Muscle of back (tissue), 13 donors: ENCODE measurements at places on chromosomes 2 and 18.

DNA sequence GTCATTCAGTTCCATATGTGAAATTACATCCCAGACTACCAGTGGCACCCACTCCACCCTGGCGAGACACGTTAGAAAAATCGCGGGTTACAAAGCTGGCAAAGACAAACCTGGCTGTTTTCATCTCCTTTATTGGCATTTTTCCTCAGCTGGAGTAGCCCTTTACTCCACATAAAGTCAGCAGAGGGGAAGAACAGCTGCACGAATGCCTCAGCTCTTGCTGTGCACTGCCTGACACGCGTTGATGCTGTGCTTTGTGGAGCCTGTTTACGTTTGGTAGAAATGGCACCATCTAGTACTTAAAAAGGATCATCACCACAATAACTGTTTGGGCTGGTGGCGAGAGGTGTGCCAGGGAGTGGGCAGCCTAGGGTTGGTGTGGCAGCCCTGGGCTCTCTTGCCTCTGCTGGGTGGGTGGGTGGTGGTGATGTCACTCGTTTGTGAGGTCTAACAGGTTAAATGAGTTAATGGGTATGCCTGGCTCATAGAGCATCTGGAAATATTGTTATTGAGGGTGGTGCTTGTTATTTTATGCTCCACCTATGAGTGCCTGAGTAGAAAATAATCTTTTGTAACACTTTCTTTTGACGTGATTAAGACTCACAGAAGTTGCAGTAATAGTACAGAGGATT, 16.4 kb downstream of the FARP2 start:
- no peak for DNase-seq

DNA sequence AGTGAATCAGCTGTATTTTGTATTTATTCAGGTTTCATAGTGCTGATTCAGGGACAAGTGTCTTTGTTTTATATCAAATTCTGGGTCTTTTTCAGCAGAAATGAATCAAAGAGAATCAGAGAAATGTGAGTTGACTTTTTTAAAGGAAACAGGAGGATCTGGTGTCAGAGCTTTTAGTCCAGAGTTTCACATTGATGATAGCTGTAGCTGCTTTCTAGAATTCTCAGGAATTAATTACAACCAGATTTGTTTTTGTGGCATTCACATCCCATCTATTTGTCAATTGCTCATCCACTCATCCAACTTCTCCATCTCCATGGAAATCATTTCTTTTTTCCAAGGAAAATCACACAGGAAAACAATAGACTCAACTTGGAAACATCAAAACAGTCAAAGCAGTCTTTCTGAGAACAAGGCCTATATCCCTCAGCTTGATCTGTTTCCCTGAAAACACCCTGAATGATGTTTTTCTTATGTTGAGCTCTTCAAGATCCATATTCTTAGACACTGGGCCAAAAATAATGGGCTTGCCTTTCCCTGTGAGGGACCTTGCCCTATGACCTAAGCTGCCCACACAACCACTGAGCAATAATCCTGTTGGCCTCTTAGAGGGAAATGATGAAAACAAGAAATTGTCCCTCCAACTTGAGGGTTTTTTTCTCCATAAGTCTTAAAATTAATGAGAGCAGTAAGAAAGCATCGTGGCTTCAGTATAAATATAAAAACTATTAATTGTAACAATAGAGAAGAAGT, 249.5 kb upstream of the FN1 start:
- no peak for DNase-seq

DNA sequence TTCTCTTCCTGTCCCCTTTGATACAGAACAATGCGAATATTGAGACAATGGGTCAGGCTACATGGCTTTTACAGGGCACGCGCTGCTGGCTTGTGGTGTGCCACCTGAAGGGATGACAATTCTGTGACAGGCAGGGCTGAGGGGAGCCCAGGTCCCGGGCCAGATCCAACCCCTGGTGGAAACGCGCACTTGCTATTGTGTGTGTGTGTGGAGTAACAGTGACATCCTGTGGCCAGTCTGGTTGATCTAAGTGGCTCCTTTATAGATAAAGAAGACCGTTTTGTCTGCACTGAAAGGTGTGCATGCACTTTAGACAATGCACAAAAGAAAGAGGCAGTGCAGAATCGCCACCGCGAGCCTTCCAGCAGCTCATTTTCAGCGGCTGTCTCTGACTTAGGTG, 273.6 kb downstream of the HRH4 start:
- no peak for DNase-seq

DNA sequence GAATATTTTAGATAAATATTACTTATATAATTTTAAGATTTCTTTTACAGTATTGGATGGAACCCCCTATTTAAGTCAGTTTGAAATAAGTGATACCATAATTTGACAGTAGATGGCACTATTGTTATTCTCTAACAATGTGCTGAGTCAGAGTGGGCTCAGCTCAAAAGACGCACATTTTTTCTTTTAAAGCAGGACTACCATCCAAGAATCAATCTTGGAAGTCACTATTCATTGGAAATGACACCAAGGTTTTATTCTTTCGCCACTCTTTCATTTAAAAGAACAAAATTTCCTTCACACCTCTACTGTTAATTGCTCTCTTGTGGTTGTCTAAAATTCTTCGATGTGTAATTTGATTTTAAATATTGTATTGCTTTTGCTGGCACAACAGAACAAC, 32.6 kb upstream of the SPAG16 start:
- DNase-seq: peak; percentile 79

- DNase-seq: peak; percentile 33
Observed at GRCh38 chr18:62878305-62878704, 163.0 kb downstream of the PHLPP1 start.

DNA sequence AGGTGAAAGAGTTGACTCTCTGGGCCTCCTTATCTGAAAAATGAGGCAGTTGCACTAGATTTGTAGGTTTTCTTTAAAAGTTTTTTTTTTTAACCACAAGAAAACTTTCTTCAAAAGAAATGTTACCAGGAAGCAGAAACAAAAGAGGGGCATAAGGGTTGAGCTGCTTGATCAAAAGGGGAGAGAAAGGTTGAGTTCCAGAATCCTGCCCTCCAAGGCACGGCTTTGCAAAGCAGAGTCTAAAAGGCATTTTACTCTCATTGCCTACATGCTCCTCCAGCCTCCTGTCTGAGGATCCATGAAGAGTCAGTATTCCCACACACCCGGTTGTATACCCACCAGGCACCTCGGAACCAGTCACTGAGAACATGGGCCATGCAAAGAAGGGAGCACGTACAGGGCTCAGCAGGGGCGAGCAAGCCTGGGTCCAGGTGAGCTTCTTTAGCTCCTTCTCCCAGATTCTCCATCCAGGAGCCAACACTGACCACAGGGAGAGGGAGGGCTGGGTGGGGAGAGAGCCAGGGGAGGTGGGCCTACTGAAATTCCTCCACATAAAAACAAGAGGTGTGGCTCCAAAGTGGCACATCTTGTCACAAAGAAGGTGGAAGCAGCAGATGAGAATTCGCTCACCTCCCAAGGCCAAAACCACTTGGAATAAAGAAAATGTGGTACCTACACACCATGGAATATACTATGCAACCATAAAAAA, 116.0 kb upstream of the EPC2 start:
- DNase-seq: no peak

DNA sequence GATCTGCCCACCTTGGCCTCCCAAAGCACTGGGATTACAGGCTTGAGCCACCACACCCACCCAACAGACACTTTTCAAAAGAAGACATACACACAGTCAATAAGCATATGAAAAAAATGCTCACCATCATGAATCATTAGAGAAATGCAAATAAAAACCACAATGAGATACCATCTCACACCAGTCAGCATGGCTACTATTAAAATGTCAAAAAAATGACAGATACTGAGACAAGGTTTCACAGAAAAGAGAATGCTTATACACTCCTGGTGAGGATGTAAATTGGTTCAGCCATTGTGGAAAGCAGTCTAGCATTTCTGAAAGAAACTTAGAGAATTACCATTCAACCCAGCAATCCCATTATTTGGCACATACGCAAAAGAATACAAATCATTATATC, 1947.2 kb downstream of the SUCLG1 start:
- no peak for DNase-seq

DNA sequence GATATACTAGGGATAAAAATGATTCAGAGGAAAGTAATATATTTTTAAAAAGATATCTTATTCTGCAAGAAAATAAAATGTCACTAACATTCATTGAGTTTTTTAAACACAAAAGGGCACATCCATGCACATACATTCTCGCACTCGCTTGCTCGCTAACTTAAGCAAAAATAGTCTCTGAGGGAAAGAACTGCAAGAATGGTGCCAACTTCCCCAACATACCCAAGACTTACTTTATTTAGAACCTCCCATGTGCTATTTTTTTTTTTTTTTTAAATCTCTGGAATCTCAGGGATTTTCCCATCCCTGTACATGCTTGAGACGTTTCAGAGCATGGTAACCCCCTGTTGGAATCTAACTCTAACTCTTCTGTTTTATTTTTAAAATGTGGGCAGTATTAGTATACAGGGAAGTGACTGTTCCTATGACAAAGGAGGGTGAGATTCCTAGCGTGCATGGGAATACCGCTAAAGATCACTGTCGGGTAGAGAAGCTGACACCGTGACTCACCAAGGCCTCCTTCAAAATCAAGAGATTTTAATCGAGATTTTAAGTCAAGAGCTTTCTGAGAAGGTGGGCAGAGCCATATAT, 187.9 kb upstream of the ZEB2 start:
- DNase-seq: no peak

DNA sequence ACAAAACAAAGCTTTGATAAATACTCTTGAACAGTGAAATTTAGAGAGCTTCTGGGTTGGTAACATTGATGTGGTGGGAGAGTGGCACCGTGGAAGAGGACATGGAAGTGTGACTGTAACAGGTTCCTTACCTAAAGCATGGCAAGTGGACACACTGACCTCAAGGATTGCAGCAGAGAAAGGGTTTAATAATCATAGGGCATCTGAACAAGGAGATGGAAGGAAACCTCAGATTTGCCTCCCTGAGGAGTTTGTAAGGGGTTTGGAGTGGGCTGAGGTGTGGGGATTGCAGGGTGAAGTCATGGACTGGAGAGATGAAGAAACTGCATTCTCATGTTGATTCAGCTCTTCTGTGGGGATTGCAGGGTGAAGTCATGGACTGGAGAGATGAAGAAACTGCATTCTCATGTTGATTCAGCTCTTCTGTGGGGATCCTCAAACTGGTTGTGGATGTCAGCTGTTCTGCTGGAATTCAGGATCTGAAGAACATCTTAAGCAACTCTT, 83.8 kb upstream of the TLK1 start:
- no peak for DNase-seq

- DNase-seq: no peak
Observed at GRCh38 chr2:154698296-154698720, at the start of gene KCNJ3. Gene KCNJ3, plus strand, starts transcription at chr2:154698695. Its CDS starts 81 bp downstream, at chr2:154698776.

- DNase-seq: no peak
Observed at GRCh38 chr2:71928734-71929481, 218.8 kb downstream of the CYP26B1 start.

DNA sequence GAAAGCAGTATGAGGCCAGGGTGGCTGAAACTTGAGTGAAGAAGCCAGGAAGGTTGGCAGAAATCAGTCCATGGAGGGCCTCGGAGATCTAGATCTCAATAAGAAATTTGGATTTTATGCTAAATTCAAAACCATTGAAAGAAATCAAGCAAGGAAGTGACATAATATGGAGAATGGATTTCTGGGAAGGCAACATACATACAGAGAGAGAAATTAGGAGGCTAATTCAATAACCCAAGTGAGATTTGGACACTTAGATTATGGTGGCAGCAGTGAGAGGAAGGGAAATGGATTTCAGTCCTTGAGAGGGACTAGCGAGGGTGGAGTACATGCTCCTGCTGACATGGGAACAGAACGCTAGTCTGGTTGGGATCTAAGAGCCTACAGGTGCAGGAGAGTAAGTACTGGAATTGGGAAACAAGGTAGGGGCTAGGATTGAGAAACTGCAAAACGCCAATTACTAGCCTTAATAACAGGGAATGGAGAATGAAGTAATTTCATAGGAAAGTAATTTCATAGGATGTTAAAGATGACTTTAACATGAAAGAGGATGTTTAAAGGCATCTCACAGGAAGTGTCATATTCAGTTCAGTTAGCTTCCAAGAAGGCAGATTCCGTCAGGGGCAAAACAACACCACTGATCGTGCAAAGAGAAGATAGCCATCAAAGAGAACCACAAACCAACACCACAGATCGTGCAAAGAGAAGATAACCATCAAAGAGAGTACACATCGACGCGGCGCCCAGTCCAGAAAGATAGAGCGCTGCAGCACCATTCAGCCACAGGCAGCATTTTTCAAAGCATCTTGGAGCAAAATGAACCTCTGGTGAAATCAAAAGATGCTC, 27.2 kb downstream of the CDKL4 start:
- DNase-seq: no peak

- no peak for DNase-seq
Observed at GRCh38 chr18:53909668-53910067, 314.8 kb downstream of the MBD2 start.

DNA sequence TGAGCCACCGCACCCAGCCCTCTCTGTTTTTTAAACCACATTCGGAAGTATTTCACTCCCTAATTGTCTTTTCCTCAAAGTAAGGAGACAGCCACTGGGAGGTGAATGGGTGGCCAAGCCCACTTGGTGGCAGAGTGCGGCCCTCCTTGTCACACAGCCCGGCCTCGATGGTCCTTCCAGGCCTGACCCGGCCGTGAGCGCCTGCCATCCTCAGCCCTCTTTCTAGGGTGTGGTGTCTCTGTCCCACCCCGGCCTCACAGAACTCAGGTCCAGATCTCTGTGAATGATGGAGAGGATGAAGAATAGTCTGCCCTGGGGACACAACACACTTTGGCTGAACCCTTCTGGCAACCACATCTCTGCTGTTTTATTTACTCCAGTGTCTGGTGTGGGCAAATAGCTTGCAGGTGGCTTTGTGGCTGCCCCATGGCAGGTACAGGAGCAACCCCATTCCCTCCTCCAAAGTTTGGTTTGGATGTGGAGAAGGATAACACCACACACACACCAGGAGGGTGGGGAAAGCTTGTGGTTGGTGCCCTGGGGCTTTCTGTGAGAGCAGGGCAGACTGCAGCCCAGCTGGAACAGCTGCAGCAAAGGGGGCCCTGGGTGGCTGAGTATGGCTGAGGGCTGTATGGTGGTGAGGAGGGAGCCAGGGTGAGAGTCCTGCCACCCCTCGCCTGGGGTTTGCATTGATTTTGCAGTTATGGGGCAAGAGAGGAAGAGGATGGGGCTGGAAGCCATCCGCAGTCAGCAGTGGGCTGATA, 88.6 kb downstream of the FAM168B start:
- DNase-seq: no peak

DNA sequence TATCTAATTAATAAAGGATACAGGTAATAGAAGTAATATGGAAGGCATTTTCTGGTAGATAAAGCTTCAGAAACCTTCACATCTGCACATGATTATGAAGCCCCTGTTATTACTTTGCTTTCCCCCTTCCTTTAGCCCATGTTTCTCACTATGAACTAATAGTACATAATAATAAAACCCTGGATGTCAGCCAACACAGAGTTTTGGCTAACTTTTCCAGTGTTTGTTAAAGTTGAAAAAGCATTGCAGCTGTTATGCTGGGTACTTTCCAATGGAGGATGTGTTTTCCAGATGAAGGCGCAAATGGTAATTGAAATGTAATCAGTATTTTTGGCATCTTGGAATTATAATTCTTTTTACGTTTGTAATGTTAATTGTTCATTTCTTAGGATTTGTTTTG, 43.5 kb downstream of the SPTBN1 start:
- peak; percentile 96 for DNase-seq
